ENCODE measurements at places on chromosomes 1 and 21. TPM values are rescaled to one million over a fixed set of nuclear protein-coding genes. Genes with fewer than 3 reads are reported as not detected.

GRCh38 chr1:53585129-53585528, 125.9 kb downstream of the DMRTB1 start:
- no peaks in the 10 kb centered on the region for H3K4me1 ChIP-seq
- no peaks in the 10 kb centered on the region for H3K36me3 ChIP-seq
- no peak overlapping the region for H3K4me3 ChIP-seq
- no peak for DNase-seq
- no peaks in the 10 kb centered on the region for H3K27me3 ChIP-seq

The IL10 gene
- total RNA-seq: 0.29 TPM

The USP21 gene
- total RNA-seq: 29.0 TPM

- no peak for DNase-seq
- no peak overlapping the region for H3K27ac ChIP-seq
- H3K36me3 ChIP-seq: no peaks in the 10 kb centered on the region
- H3K4me1 ChIP-seq: no peaks in the 10 kb centered on the region
These were observed 535.4 kb downstream of the KIF26B start for GRCh38 chr1:245690156-245690690.

DNA sequence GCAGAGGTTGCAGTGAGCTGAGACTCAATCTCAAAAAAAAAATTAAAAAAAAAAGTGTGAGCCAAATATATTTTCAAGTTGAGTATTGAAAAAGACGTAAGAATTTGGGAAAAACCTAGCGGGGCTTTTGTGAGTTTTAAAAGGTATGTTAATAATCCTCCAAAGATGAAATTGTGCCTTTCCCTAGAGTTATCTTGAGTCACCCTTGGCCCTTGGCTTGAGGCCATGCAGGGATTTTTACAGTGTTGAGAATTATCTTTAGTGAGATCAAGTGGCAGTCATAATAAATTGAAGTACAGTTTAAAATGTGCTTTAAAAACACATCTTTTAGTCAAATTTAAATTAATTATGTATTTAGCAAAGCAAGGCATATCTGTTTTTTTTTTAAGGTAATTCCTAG, 32.7 kb downstream of the PPP2R5A start:
- no peak overlapping the region for H3K4me3 ChIP-seq
- no peaks in the 10 kb centered on the region for H3K27me3 ChIP-seq
- no peaks in the 10 kb centered on the region for H3K36me3 ChIP-seq
- no peak overlapping the region for H3K27ac ChIP-seq

The RAB42 gene
- total RNA-seq: 0.99 TPM

The GNAT2 gene
- total RNA-seq: not detected

DNA sequence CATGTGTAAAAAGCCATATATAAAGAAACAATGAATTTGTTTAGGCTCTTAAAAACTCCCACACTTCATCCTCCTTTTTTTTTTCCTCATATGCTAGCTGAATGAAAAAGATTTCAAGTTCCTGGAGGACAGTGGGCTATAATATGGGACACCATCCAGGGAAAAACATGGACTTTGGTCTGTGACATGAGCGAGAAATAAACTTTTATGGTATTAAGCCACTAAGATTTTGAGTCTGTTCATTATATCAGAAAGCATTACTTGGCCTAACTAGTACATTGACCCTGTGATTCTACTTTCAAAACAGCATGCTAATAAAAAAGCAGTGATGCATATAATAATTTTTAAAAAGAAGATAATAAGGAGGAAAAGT, 392.3 kb upstream of the CAMK1G start:
- no peaks in the 10 kb centered on the region for H3K27me3 ChIP-seq
- H3K27ac ChIP-seq: no peak overlapping the region
- H3K4me3 ChIP-seq: no peak overlapping the region
- H3K36me3 ChIP-seq: no peaks in the 10 kb centered on the region
- H3K4me1 ChIP-seq: no peaks in the 10 kb centered on the region
- DNase-seq: no peak

GRCh38 chr1:205533748-205534443, 29.4 kb downstream of the CDK18 start:
- H3K4me1 ChIP-seq: peaks cover 4% of the 10 kb centered on the region
- H3K27me3 ChIP-seq: no peaks in the 10 kb centered on the region
- no peak overlapping the region for H3K27ac ChIP-seq

DNA sequence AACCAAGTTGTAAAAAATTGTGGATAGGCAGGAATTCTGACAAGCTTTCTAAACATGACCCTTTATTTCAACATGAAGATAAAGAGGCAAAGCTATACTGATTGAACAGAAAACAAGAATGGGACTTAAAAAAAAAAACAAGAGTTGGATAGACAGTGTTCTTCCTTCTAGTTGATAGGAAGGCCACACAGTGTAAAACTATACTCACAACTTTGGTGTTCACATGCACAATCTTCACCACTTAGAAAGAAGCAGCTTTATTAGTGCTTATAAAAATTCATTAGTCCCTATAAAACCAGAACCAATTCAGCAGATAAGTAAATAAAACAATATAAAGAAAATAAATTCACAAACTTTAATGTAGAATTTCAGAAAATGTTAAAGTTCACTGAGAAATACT, 101.8 kb downstream of the AKT3 start:
- H3K27me3 ChIP-seq: no peaks in the 10 kb centered on the region
- no peak overlapping the region for H3K27ac ChIP-seq
- H3K4me1 ChIP-seq: no peaks in the 10 kb centered on the region
- no peaks in the 10 kb centered on the region for H3K36me3 ChIP-seq
- DNase-seq: no peak
- H3K4me3 ChIP-seq: no peak overlapping the region

DNA sequence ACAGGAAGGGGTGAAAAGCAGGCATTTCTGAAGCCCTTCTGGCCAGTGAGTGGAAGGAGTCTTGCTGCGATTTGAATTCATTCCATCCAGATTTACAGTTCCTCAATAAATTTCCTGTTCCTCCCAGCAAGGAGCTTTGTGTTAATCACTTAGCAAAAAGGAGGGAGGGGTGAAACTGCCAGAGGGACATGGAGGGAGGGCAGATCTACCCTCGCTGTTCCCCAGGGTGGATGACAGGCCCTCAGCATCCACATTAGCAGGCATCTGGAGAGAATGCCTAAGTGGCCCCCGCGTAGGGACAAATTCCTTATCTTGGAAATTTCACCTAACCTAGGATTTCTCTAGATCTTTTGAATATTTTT, 1.2 kb downstream of the ETV3 start:
- H3K27me3 ChIP-seq: no peaks in the 10 kb centered on the region
- H3K27ac ChIP-seq: peak overlapping the region; percentile 48
- peak overlapping the region; percentile 78 for H3K4me3 ChIP-seq
- H3K4me1 ChIP-seq: peaks cover 7% of the 10 kb centered on the region
- no peak for DNase-seq

- no peak overlapping the region for H3K27ac ChIP-seq
- H3K4me3 ChIP-seq: no peak overlapping the region
- no peaks in the 10 kb centered on the region for H3K36me3 ChIP-seq
- no peaks in the 10 kb centered on the region for H3K4me1 ChIP-seq
- DNase-seq: peak; percentile 41
These were observed 6.5 kb upstream of the FGGY start for GRCh38 chr1:59290193-59290949.

The TSPEAR gene
- total RNA-seq: not detected

DNA sequence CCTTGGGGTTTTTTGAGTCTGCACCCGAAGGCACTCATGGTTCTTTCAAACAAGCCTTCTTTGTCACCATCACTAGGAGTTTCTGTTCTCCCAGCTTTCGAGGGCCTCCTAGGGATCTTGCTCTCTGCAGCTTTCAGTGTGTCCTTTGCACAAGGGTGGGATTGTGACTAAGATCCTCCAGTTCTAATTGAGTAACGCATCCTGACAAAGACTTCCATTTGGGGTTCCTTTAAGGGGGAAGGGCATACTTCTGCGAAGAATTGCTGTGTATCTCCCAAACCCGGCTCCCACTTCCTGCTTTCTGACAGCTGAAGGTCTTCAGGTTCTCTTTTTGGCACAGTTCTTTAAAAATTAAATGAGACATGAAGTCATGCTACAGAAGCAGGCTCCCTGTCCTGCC, 139.4 kb downstream of the EDEM3 start:
- no peak overlapping the region for H3K27ac ChIP-seq
- H3K27me3 ChIP-seq: no peaks in the 10 kb centered on the region
- DNase-seq: no peak
- H3K36me3 ChIP-seq: no peaks in the 10 kb centered on the region
- no peak overlapping the region for H3K4me3 ChIP-seq

- peak overlapping the region; percentile 93 for H3K27ac ChIP-seq
- peak overlapping the region; percentile 91 for H3K4me3 ChIP-seq
- DNase-seq: peak; percentile 32
- no peaks in the 10 kb centered on the region for H3K4me1 ChIP-seq
- H3K27me3 ChIP-seq: no peaks in the 10 kb centered on the region
These were observed 1.5 kb downstream of the KIF1B start for GRCh38 chr1:10211805-10212410.

The SLC35F3 gene
- not detected for total RNA-seq

The CHIA gene
- not detected for total RNA-seq

DNA sequence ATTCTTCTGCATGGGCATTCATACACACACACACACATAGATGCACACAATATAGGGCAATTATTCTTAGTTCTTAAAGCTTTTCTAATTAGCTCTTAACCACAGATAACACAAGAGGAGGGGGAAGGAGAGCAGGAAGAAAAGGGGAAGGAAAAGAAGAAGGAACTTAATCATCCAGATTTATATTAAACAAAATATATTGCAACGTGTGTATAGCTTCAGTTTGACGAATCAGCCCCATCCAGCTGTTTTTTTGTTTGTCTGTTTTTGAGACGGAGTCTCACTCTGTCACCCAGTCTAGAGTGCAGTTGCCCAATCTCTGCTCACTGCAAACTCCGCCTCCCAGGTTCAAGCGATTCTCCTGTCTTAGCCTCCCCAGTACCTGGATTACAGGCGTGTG, 21.7 kb upstream of the ANKRD13C start:
- H3K36me3 ChIP-seq: no peaks in the 10 kb centered on the region
- no peak overlapping the region for H3K4me3 ChIP-seq
- H3K27ac ChIP-seq: no peak overlapping the region
- H3K27me3 ChIP-seq: no peaks in the 10 kb centered on the region

DNA sequence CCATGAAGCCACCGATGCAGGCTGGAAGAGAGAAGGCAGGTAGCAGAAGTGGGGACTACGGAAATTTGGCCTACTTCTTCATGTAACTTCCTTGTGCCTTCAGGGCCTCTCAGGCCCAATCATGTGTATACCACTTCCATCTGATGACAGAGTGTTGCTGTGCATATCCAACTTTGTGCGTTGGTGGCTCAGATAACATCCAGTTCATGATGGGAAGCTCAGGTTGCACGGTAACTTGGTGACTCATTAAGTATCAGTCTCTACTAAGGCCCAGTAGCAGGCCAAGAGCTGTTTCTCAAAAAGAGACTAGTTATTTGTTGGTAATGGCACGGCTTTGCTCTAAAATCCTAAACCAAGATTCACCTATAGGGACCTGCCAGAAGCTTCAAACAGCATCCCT, 117.6 kb downstream of the LTN1 start:
- H3K36me3 ChIP-seq: no peaks in the 10 kb centered on the region
- no peak overlapping the region for H3K27ac ChIP-seq
- no peak overlapping the region for H3K4me3 ChIP-seq
- DNase-seq: no peak
- no peaks in the 10 kb centered on the region for H3K27me3 ChIP-seq

DNA sequence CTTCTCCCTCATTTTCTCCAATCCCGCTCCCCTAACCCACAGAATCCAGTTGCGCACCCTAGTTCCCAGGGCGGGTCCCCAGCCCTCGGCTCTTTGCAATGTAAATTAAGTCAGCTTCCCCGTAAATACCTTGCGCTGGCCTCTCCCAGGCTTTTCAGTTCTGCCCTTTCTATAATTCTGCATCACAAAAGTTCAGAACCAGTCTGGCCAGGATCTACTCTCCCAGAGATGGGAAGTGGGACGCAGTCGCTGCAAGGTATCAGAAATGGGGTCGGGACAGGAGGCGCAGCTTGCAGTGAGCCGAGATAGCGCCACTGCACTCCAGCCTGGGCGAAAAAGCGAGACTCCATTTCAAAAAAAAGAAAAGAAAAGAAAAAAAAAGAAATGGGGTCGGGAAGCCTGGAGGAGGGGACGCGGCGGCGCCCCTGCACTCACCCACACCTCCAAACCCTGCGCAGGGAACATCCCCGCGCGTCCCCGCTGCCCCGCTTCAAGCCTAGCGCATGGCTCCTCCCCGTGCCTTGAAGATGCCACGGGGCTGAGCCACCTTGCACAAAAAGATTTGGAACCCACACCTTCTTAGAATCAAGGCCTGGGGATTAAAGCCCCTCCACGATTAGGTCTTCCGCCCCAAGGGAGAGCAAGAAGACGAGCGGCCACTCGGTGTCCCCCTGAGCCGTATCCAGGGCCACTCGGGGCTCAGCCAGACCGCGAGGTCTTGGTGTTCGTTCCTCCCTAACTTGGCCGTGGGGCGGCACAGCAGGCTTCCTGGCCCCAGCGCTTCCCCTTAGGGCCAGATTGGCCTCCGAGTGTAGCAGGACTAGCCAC, 27.2 kb upstream of the ITLN2 start:
- DNase-seq: no peak
- H3K4me1 ChIP-seq: no peaks in the 10 kb centered on the region
- H3K27me3 ChIP-seq: peaks cover 3% of the 10 kb centered on the region
- H3K36me3 ChIP-seq: no peaks in the 10 kb centered on the region
- no peak overlapping the region for H3K27ac ChIP-seq

DNA sequence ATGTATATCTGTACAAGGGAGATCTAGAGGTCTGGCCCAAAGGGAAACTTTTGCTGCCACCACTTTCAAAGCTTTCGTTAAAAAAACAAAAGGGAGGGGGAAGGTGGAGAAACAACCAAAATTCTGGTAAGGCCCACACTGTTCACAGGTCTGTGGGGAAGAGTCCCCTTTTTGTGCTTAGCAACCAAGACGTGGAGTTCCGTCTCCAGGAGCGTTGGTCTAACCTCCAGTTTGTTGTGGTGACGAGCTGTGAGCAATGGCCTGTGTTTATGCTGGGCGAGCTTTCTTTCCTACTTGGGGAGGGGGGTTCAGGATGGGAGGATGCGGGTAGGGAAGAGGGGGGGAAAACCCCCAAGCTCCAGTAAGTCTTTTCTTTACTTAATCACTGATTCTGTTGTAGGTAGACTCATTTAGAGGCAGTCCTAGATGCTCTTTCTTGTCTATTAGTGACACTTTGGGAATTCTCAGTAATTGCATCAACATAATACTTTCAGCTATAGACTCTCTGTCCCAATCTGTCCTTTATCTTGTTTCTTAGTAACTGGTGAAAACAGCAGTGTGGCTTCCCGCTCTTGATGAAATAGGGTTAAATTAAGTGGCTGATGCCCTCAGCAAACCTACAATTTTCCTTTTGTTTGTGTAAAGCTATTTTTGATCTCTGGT, 1.5 kb downstream of the HIPK1 start:
- H3K27ac ChIP-seq: peak overlapping the region; percentile 96
- no peaks in the 10 kb centered on the region for H3K27me3 ChIP-seq
- no peaks in the 10 kb centered on the region for H3K36me3 ChIP-seq
- peak overlapping the region; percentile 86 for H3K4me3 ChIP-seq

DNA sequence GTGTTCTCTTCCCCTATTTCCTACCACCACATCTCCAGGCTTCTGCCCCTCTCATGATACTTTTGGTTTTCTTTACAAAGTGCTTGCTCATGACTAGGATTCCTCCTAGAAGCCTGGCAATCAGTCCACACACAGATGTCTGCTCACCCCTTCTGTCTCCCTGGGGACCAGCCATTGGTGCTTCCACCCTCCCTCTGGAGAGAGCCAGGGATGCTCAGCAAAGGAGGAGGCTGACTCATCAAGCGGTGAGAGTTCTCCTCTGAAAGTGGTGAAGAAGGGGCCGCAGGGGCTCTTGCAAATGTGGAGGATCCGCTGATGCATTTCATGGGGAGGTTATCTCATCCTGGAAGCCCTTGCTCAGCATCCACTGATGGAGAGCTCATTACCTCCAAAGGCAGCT, 14.5 kb downstream of the NT5C1A start:
- no peak for DNase-seq
- H3K4me3 ChIP-seq: no peak overlapping the region
- H3K27ac ChIP-seq: no peak overlapping the region
- no peaks in the 10 kb centered on the region for H3K36me3 ChIP-seq
- no peaks in the 10 kb centered on the region for H3K4me1 ChIP-seq

All from colonic mucosa (tissue), 4 donors.